ENCODE measurements at places on chromosomes 2 and 18. TPM values are rescaled to one million over a fixed set of nuclear protein-coding genes. Genes with fewer than 3 reads are reported as not detected.

Gene DSC2
- not detected for total RNA-seq

Gene DNAH7
- total RNA-seq, result 0.89 TPM

DNA sequence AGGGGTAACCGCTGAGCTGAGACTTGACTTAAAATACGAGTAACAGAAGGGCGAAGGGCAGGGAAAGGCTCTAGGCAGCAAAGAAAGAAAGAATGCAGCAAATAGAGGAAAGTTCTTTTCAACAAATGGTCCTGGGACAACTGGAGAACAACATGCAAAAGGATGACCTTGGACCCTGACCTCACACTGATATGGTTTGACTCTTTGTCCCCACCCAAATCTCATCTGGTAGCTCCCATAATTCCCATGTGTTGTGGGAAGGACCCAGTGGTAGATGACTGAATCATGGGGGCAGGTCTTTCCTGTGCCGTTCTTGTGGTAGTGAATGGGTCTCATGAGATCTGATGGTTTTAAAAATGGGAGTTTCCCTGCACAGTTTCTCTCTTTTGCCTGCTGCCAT lies 33.9 kb downstream of the ST3GAL5 start:
- no peak for DNase-seq
- H3K27me3 ChIP-seq, result no peaks in the 10 kb centered on the region
- H3K36me3 ChIP-seq, result no peaks in the 10 kb centered on the region
- H3K4me3 ChIP-seq, result no peak overlapping the region
- peaks cover 31% of the 10 kb centered on the region for H3K4me1 ChIP-seq
- no peak overlapping the region for H3K27ac ChIP-seq

GRCh38 chr2:696999-697627 lies 19.9 kb upstream of the TMEM18 start:
- H3K36me3 ChIP-seq, result no peaks in the 10 kb centered on the region
- no peak overlapping the region for H3K27ac ChIP-seq
- no peak overlapping the region for H3K4me3 ChIP-seq
- no peaks in the 10 kb centered on the region for H3K27me3 ChIP-seq

GRCh38 chr18:28091197-28091596 lies 85.7 kb downstream of the CDH2 start:
- H3K4me3 ChIP-seq, result no peak overlapping the region
- H3K27ac ChIP-seq, result no peak overlapping the region
- no peak for DNase-seq
- no peaks in the 10 kb centered on the region for H3K36me3 ChIP-seq

DNA sequence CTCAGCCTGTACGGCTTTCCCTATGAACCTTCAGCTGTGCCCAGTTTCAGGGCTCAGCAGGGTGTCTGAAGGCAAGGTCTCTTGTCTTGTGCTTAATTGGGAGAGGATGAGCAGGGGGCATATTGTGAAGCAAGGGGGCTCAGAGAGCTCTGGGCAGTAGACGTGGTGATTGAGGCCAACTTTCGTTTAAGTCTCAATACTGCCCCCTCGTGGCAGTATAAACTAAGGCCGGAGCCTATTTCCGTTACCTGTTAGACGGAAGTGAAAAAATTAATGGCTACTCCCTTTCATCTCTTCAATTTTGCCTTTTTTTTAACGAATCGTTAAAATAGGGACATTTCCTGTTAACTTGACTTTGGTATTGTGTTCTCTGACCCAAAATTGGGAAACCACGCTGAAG lies 193.4 kb downstream of the TDRD15 start:
- no peak overlapping the region for H3K27ac ChIP-seq
- no peak overlapping the region for H3K4me3 ChIP-seq
- H3K36me3 ChIP-seq, result no peaks in the 10 kb centered on the region

DNA sequence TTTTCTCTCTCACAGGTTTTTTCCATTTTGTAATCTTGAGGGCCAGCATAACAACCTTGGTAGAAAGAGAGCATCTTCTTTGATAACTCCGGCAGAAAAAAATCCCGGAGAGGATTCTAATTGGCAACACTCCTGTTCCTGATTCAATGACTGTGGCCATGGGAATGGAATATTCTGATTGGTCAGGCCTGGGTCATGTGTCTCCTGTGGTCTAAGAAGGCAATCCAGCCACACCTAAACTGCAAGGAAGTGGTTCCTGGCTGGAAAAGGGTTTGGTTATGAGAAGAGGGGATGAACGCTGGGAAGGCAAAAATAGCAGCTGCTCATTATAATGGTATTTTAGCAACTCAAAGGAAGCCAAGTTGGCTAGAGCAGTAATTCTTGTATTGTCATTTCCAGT lies 24.8 kb upstream of the ZNF638 start:
- H3K27me3 ChIP-seq, result no peaks in the 10 kb centered on the region
- H3K4me3 ChIP-seq, result no peak overlapping the region
- H3K36me3 ChIP-seq, result no peaks in the 10 kb centered on the region
- DNase-seq, result peak; percentile 88

DNA sequence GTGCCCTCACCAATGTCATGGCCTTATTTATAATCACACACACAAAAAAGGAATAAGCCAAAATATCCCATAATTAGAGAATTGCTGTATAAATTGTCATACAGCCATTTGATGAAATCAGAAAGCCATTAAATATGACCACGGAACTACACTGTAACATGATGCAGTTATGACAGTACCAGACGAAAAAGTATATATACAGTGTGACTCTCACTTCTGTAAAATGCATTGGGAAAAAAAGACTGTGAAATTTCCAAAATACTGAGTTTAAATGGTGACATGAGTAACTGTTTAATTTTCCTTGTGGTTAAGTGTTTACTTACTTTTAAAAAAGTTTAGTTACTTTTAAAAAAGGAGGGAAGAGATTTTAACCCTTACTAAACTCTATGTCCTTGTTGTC lies 25.4 kb downstream of the UXS1 start:
- no peaks in the 10 kb centered on the region for H3K27me3 ChIP-seq
- no peaks in the 10 kb centered on the region for H3K36me3 ChIP-seq
- no peak overlapping the region for H3K27ac ChIP-seq
- no peaks in the 10 kb centered on the region for H3K4me1 ChIP-seq

GRCh38 chr2:195561116-195561921 lies 95.7 kb upstream of the SLC39A10 start:
- no peaks in the 10 kb centered on the region for H3K36me3 ChIP-seq
- H3K27me3 ChIP-seq, result no peaks in the 10 kb centered on the region
- H3K4me3 ChIP-seq, result peak overlapping the region; percentile 22
- peak overlapping the region; percentile 93 for H3K27ac ChIP-seq
- peak; percentile 94 for DNase-seq

DNA sequence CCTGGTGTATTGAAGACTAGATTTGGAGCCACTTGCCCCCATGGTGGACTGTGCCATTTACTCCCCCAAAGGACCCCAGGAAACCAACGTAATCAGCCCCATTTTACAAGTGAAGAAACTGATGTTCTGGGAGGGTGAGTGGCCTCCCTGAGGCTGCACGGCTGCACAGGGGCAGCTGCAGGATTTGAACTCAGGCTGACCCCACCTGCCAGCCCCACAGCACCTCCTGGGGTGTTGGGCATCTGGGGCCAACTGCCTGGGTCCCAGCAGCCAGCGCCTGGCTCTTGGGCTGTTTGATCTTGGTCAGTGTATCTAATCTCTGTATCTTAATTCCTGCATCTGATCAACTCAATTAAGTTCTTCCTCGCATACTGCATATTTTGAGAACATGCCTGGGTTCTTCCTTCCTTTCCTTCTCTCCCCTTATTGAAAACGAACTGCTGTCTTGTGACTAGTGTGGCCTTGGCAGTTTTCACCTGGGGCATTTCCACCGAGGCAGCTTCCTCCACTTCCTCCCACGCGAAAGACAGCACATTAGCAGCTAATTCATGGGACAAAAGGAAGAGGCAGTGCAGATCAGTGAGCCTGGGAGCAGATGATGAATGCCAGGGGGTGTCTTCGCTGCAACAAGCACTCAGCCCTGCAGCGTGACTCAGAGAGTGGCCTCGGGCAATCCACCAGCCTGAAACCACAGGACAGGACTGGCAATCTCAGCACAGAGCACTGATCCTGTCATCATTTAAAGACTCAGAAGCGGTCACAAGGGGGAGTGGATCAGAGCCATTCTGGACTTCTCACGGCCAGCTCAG lies 184.1 kb upstream of the RAB12 start:
- no peak overlapping the region for H3K4me3 ChIP-seq
- peak overlapping the region; percentile 16 for H3K27ac ChIP-seq
- no peaks in the 10 kb centered on the region for H3K27me3 ChIP-seq
- H3K4me1 ChIP-seq, result peaks cover 4% of the 10 kb centered on the region

DNA sequence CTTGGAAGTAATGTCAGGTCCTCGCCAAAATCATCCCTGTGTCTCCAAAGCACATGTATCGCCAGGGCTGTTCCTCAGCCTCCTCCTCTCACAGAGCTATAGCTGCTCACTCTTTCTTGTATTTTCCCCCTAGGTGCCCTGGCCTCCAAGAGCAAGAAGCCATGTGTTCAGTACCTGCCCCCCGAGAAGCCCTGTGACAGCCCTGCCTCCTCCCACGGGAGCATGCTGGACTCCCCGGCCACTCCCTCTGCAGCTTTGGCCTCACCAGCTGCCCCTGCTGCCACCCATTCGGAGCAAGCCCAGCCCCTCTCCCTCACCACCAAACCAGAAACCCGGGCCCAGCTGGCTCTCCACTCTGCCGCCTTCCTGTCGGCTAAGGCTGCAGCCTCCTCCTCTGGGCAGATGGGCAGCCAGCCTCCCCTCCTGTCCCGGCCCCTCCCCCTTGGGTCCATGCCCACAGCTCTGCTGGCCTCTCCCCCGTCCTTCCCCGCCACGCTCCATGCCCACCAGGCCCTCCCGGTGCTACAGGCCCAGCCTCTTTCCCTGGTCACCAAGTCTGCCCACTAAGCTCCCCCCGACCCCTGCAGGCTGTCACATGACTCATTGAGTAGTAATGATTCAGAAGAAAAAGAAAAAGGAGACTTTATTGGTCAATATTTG lies 18.8 kb downstream of the TGOLN2 start:
- peaks cover 26% of the 10 kb centered on the region for H3K4me1 ChIP-seq
- no peak overlapping the region for H3K4me3 ChIP-seq
- no peaks in the 10 kb centered on the region for H3K36me3 ChIP-seq

DNA sequence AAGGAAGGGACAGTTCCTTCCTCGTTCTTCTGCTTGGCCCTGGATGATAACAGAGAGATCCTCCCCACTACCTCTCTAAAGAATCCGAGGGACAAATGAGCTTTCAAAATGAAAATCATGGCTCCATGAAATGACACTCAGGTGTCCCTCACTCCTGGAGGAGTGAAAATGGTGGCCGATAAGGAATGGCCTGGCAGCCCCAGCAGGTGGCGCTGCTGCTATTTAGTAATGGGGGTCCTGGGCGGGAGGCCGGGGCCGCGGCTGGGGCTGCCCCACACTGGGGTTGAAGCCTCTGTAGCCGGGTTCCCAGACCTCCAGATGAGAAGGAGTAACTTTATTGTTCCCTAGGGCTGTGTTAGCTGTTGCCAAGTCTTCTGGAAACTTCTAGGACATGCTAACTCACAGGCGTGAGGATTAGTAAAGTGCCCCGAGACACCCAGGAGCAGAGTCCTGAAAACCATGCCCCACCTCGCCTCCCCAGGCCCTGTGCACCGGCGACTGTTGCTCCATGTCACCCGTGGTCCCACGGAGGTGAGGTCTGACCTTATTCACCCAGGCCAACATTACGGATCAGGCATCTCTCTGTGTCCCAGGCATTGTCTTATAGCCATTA lies 138.0 kb downstream of the CTIF start:
- peaks cover 17% of the 10 kb centered on the region for H3K36me3 ChIP-seq
- H3K27me3 ChIP-seq, result no peaks in the 10 kb centered on the region
- H3K4me1 ChIP-seq, result peaks cover 30% of the 10 kb centered on the region
- H3K27ac ChIP-seq, result 0 out of 2 replicates have a peak overlapping the region, but pooled peaks have one; percentile 42
